ENCODE measurements at places on chromosomes 2 and 18.

DNA sequence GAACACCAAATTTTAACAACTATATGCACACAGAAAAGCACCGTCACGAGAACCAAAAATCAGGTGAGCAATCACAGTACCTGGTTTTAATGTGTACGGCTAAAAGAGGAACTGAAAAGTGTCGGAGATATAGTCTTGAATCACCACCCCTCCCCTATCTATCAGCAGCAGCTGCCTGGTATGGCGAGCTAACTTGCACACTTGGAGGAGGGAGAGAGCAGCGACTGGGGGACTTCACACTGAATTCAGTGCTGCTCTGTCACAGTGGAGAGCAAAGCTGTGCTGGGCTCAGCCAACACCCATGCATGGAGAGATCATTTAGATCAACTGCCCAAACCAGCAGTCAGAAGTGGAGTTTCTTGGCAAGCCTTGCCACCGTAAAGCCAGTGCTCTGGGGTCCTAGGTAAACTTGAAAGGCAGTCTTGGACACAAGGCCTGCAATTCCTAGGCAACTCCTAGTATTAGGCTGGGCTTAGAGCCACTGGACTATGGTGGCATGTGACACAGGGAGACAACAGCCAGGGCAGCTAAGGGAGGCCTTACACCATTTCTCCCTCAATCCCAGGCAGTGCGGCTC is 89.2 kb upstream of the CD226 start:
- DNase-seq, result no peak

DNA sequence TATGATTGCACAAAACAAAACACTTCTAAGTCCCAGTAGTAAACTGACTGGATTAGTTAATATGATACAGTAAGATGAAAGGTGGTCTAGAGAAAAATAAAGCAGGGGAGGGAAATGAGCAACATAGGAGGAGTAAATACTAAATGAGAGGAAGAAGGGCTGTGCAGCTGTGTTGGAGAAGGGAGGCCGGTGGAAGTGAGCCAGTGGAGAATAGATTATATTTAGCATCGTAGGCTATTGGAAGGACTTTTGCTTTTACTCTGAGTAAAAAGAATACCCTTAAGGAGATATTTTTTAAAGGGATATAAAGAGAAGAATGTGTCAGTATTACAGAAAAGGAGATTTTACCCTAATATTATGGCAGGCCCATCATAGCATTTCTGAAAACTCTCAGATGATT is 12.7 kb downstream of the WDR75 start:
- no peak for DNase-seq

- DNase-seq, result no peak
These were observed 169.4 kb downstream of the DDX1 start for GRCh38 chr2:15761056-15761455.

DNA sequence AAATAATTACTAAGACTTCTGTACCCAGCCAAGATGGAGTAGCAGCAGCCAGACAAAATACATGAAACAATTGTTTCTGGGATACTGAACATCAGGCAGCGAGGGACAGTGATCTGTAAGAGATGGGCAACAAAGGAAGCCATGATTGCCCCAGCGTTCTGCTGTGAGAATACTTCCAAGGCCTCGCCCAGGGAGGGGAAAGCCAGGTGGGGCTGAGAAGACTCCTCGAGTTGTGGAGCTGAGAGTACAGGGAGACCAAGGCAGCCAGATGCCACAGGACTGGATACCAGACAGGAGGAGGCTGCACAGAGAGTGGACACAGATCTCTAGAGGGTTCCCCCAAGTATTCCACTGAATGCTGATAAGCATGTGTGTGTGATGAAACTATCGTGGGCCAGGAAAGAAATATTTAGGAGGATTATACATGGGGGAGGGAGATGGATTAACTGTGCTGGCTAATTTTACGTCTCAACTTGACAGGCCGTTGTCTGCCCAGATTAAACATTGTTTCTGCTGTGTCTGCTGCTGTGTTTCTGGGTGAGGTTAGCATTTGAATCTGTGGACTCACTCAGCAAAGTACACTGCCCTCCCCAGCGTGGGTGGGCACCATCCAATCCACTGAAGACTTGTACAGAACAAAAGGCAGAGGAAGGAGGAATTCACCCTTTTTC is 10.2 kb upstream of the LIMS2 start:
- no peak for DNase-seq

GRCh38 chr2:66105066-66105753 is 329.7 kb upstream of the MEIS1 start:
- no peak for DNase-seq

DNA sequence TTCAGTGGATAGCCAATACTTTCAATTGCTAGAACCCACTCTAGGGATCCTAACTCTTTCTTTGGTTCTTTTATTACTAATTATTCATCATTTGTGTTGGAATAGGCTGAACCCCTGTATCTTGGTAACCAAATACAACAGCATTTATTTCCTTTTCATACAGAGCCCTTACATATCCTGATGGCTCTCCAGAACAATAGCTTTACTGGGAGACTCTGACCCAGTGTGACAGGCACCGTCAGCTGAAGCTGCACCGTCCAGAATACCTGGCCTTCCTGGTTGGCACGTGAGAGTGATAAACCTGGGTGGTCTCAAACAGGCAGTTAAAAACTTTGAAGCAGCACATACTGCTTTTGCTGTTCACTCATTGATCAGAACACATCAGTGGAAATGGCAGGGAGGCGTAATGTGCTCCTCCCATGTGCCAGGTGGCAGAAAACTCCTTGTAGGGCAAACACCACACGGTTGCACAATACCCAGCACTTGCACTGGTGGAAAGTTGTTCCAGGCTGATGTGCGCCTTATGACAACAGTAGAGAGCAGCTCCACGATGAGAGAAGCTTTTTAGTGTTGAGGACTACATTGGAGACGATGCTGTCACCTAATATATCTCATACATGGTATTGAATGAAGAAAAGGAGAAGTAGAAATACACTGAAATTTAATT is 456.2 kb downstream of the PARD3B start:
- no peak for DNase-seq

DNA sequence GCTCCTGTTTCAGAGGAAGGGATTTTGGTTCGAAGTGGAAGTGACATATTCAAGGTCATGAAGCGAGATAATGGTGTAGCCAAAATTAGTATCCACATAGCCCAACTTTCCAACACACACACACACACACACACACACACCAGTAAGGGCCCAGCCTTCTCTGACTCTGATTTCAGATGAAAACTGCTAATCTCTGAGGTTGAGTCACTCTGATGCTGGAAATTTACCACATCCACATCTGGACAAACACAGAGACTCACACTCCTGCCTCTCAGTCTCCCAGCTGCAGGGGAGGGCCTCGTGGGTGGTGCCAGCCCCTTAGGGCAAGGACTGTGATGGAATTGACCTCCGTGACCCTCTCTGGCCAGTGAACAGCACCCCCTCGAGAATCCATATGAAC is 29.0 kb upstream of the SLC35F6 start:
- no peak for DNase-seq

GRCh38 chr2:200455958-200456421 is 53.9 kb downstream of the KCTD18 start:
- DNase-seq, result peak; percentile 33

- no peak for DNase-seq
These were observed 90.4 kb downstream of the SPTBN1 start for GRCh38 chr2:54546518-54546917.

- DNase-seq, result no peak
These were observed 41.2 kb upstream of the ATG16L1 start for GRCh38 chr2:233210281-233210680.
